ENCODE measurements at places on chromosomes 13 and 19.

DNA sequence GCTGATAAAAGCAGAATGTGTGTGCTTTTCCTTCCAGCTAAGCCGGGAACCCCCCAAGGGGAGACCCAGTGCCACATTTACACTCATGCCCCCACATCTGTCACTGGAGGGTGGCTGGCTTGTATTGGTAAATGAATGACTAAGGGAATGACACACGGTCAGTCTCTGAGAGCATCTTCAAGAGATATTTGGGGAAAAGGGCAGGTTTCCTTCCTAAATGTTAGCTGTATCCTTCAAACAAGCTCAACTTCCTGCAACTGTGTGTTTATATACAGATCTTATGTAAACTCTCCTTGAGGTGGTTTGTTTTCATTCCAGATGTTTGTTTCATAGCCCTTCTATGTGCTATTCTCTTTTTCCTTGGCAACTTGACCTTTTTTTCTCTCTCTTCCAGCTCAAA, 192.6 kb downstream of the COL4A1 start:
- no peak for DNase-seq

DNA sequence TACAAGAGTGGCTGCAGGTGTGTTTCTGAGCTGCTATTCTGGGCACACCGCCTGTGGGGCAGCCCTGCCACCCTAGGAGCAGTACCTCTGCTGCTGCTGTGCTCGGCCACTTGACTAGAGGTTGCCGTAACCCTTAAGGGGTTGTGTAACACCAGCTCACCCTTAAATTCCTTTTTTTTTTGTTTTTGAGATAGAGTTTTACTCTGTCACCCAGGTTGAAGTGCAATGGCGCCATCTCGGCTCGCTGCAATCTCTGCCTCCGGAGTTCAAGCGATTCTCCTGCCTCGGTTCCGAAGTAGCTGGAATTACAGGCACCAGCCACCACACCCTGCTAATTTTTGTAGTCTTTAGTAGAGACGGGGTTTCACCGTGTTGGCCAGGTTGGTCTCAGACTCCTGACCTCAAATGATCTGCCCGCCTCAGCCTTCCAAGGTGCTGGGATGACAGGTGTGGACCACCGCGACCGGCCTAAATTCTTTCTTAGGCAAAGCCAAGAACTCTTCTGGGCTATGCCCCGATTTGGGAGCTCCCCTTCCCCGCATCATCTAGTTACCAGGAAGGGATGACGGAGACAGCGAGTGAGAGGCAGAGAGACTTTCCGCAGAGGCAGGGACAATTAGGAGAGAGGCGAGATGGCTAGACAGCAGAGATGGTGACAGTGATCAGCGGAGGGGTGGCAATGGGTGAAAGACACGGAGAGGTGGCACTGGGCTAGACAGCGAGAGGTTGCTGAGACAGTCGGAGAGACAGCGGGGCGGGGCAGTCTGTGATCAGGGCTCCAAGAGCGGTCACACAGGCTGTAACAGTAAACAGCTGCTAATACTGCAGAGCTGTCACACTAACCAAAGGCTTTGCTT, 4.4 kb upstream of the LILRA5 start:
- DNase-seq: no peak

GRCh38 chr13:68047889-68048288, 817.8 kb upstream of the PCDH9 start:
- no peak for DNase-seq

- DNase-seq: no peak
Measured at GRCh38 chr13:71039440-71039839, 827.6 kb downstream of the DACH1 start.

- DNase-seq: no peak
Measured at GRCh38 chr19:2097203-2097885, 629 bp downstream of the IZUMO4 start.

DNA sequence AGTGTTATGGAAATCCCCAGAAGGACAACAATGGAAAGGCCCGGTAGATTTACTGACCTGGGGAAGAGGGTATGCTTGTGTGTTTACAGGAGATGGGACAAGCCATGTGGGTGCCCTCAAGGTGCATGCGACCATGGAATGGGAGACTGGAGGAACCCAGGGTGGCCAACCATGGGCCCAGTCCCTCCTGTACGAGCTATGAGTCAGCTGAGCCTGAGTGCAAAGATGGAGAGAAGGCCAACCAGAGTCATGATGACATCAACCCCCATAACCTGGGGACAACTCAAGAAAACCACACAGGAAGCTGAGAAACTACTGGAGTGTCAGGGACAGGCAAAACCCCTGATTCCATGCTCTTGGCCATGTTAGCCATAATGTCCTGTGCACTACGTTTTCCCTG, 7.8 kb downstream of the ZNF350 start:
- DNase-seq: no peak

GRCh38 chr19:55098716-55099556, 18.5 kb downstream of the PPP1R12C start:
- no peak for DNase-seq

- DNase-seq: no peak
Measured at GRCh38 chr19:17243211-17243829, 2.4 kb downstream of the NR2F6 start.

Data from A549 (cell line).